Stimulated activated CD8-positive, alpha-beta memory T cell treated with anti-CD3 and anti-CD28 coated beads, Interleukin-7, amount 100 ng/mL, for 1 hour (primary cell): ENCODE measurements at places on chromosomes 7 and 10.
A peak's percentile ranks its signal among the peaks of the same experiment; 100 is the strongest.

DNA sequence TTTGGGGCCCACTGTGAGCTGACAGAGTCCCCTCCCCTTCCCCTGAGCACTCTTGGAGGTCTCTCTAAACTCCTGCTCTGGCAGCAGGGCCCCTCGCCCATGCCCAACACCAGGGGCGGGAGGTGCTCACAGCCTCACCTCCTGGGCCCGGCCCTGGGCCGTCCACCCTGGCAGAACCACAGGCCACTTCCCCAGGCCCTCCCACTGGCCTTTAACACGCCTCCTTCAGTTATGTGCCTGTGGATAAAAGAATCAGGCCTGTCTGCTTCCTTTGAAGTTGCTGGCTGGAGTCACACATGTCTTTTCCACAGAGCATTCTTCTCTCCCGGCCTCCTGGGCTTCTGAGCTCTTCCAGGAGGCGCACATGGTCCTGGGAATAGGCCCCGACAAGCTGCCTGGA, 10.2 kb downstream of the MYL10 start:
- DNase-seq: no peak

GRCh38 chr10:77244286-77244685, 393.3 kb downstream of the KCNMA1 start:
- no peak for DNase-seq

DNA sequence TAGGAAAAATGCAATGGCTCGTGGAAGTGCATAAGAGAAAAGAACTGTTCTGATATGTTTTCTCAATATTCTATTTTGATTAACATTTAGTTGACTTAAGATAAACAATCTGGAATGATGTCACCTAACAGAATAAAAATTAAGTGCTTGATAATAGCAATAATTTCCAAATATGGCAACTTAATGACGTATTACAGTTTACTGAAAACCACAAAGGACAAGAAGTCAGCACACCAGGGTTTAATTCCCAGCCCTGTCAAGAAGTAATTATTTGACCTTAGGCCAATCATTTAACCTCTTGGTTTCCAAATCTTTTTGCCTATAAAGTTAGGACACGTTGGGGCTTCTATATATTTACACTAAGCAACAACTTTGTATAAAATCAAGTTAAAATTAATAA, 95.7 kb downstream of the CABCOCO1 start:
- DNase-seq: no peak

GRCh38 chr7:109763611-109764010, 1193.9 kb downstream of the DNAJB9 start:
- DNase-seq: no peak

- DNase-seq: peak; percentile 16
Observed at GRCh38 chr10:45470098-45471012, 96.3 kb downstream of the ALOX5 start.

- no peak for DNase-seq
Observed at GRCh38 chr7:152871005-152871677, 111.6 kb downstream of the ACTR3B start.

GRCh38 chr10:86348321-86349210, 18.0 kb downstream of the GRID1 start:
- DNase-seq: no peak

DNA sequence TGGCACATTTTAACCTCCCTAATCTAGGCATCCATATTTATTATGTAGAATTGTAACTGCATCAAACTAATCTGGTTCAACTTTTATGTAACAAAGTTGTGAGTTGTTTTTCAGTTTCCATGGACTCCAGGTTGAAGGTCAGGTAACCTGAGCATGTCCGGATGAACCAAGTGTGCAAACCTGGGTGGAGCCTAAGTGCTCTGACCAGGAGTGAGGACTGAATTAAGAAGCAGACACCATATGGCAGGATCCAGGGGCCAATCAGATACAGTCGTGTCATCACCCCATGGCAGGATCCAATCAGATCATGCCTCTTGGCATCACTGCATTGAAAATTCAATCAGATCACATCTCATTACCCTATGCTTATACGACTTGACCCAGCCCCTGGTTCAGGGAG, 41.2 kb upstream of the PHYHIPL start:
- DNase-seq: no peak

DNA sequence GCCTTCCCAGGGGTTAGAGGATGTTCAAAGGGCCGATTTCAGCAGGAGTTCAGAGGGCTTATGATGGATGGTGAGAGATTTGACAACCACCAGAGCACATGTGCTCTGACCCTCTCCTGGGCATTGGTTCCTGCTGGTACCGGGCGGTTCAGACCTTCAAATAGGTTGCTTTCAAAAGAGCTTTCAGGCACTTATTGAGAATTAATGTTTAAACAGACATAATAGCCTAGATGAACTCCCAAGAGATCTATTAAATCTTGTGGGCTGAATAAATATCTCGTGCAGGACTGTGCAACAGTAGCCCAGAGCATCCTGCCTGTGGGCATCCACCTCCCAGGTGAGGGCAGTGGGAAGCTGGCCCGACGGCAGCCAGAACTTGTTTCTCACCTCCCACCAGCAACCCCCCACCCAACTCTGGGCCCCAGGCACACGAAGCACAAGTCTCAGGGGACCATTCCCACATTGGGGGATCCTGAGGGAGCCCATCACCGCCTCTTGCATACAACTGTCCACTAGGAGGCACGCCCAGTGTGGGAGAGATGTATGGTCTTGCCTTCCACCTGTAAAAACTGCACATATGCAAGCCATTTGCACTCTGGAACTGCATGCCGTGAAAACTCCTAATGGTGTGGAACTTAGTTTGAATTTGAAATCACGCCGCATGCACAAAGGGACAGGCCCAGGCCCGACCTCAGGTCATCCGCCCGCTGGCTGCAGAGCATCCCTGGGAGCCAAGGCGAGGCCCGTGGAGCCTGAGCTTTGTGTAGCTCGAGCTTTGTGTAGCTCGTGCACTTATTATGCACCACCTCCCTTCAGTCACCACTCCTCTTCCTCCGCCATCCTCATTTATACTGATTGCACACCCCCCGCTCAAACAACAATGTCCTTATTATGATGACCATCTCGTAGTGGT, 147.8 kb downstream of the ADCY1 start:
- DNase-seq: no peak

- DNase-seq: no peak
Observed at GRCh38 chr7:45236666-45237065, 79.1 kb downstream of the RAMP3 start.

GRCh38 chr10:7532723-7533498, 122.1 kb upstream of the SFMBT2 start:
- no peak for DNase-seq

GRCh38 chr10:11002485-11002884, 15.2 kb upstream of the CELF2 start:
- no peak for DNase-seq

- DNase-seq: no peak
Observed at GRCh38 chr10:62763155-62763554, 41.4 kb upstream of the ADO start.

GRCh38 chr7:11846361-11846955, 14.5 kb upstream of the THSD7A start:
- no peak for DNase-seq

- no peak for DNase-seq
Observed at GRCh38 chr7:71782051-71782450, 630.1 kb downstream of the CALN1 start.

DNA sequence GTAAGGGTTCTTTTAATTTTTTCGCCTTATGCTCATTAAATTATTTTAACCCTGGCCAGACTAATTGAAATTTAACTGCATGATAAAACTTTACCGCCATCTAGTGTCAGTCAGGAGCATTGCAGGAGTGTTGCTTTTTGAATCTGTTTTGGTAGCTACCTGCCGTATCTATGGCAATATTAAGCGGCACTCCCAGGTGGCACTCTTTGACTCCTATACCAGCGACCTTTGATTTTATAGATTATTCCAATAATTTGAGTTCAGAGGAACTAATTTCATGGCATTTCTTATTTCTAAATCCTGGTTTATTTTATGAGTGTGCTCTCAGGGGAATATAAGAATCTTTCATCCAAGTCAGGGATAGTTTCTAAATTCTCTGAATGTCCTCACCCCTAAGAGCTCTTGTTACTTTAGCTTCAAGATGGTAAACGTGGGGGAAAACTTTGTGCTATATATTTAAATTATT, 198.9 kb downstream of the REEP3 start:
- DNase-seq: peak; percentile 14

DNA sequence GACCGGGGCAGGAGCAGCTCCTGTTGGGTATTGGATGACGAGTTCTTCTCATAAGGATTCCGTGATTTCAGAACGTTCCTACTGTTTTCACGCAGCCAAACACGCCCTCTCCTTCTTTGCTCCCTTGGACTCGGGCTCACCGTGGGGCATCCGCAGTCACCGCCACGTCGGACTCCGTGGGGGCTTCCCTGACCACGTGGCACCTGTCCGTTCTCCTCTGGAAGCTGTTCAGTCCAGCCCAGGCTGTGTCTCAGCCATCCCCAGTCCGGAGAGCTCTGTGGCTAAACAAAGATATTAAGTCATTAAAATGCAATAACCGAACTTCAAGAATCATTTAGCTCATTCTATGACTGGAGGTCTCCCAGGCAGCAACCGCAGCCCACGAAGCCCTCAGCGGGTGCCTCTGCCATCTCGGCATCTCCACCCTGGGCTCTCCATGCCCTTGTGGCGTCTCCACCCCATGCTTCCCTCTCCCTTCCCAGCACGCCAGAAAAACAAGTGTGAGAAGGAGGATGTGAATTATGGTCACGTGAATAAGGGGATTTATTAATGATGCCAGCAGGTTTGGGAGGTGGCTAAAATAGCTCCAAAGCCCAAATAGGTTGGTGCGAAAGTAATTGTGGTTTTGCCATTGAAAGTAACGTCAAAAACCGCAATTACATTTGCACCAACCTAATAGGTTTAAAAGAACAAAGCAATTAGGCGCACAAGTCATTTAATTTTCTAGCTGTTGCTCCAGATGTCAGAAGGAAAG, 224.6 kb upstream of the PPP2R2D start:
- no peak for DNase-seq

GRCh38 chr10:86253091-86254072, 113.2 kb downstream of the GRID1 start:
- no peak for DNase-seq

- no peak for DNase-seq
Observed at GRCh38 chr10:30701451-30702173, 72.1 kb upstream of the LYZL2 start.

- no peak for DNase-seq
Observed at GRCh38 chr10:51668336-51668689, 31.1 kb downstream of the CSTF2T start.

- no peak for DNase-seq
Observed at GRCh38 chr7:33698041-33698440, 207.3 kb upstream of the BMPER start.

DNA sequence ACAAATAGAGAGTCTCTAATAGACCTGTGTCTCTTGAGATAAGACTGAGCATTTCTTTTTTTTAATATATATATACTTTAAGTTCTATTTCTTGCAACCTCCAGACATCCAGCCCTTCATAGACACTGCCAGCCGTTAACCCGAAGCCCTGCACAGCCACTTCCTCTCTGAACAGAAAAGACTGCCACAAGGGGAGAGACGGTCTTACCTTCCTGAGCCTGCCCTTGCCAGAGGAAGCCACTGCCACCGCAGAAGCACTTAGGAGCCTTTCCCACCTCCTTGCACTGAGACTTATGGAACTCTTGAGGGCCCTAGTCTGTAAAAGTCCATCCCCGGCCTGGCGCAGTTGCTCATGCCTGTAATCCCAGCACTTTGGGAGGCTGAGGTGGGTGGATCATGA, 31.8 kb upstream of the PRSS1 start:
- no peak for DNase-seq

DNA sequence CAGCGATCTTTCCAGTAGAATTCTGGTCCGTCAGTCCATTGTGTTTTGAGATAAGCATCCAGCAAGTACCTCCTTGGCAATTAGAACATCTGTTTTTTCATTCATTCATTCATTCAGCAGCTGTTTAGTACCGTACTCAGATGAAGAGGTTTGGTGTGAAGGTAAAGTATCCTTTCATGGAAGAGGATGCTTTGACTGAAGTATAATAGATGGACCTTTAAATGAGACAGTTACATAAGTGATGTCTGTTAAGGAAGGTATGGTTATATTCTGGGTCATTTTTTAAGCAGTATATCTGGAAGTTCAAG, 1.2 kb downstream of the MAPK8 start:
- DNase-seq: no peak

GRCh38 chr10:77756319-77757232, 119.0 kb upstream of the KCNMA1 start:
- no peak for DNase-seq

GRCh38 chr10:26544932-26545331, 106.8 kb downstream of the APBB1IP start:
- DNase-seq: no peak

- DNase-seq: no peak
Observed at GRCh38 chr10:50219646-50220045, 31.7 kb downstream of the ASAH2 start.

DNA sequence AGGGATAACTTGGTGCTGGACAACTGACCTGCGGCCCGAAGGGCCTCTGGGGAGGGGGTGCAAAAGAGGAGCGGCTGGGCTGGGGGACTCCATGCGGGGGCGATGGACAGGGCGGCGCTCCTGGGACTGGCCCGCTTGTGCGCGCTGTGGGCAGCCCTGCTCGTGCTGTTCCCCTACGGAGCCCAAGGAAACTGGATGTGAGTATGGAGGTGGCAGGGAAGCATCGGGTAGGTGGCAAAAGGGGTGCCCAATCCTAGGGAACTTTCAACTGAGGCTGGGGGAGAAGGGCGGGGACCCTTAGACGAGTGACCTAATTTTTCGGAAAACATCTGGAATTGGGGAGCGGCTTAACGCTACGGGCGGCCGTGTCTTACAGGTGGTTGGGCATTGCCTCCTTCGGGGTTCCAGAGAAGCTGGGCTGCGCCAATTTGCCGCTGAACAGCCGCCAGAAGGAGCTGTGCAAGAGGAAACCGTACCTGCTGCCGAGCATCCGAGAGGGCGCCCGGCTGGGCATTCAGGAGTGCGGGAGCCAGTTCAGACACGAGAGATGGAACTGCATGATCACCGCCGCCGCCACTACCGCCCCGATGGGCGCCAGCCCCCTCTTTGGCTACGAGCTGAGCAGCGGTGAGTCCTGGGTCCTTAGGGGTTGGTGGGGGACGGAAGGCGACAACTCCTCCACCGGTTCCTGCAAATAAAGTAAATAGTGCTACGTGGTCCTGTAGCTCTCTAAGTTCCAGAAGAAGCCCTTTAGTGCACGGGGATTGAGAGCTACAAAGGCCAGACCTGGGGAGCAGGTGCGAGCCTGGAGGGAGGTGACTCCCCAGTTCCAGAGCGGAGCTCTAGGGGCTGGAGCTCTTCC, 622 bp downstream of the WNT16 start:
- no peak for DNase-seq

DNA sequence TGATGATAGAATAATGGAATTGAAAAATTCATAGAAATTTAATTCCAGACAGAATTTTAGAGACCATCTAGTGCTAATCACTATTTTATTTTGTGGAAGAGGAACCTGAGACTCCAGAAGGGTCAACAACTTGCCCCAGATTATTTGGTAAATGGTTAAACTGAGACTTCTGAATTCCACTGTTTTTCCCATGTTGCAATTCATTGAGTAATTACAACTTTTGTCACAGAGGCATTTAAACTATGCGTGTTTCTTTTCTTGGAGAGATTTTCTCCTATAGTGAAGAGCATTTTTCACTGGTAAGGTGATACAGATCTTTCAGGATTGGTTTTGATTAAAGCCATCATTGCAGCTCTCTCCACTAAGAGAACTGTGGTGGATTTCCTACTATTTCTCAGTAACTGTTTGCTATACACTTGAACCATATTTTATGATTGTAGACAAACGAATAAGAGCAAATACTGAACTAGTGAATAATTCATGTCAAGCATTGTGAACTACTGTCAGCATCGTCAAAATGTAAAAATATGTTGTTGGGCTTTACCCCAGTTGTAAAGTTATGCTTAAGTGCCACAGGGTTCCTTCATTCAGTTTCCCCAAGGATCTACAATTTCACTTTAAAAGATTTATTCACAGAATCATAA, 26.5 kb downstream of the LRGUK start:
- DNase-seq: no peak
